Caco-2 (cell line): ENCODE measurements at places on chromosomes 12 and 14. TPM values are rescaled to one million over a fixed set of nuclear protein-coding genes. Genes with fewer than 3 reads are reported as not detected.

GRCh38 chr14:65035049-65035448 is 48.4 kb downstream of the FNTB start:
- no peak for DNase-seq

- no peak for DNase-seq
Observed at GRCh38 chr12:113071135-113072112, 14.9 kb downstream of the DTX1 start.

DNA sequence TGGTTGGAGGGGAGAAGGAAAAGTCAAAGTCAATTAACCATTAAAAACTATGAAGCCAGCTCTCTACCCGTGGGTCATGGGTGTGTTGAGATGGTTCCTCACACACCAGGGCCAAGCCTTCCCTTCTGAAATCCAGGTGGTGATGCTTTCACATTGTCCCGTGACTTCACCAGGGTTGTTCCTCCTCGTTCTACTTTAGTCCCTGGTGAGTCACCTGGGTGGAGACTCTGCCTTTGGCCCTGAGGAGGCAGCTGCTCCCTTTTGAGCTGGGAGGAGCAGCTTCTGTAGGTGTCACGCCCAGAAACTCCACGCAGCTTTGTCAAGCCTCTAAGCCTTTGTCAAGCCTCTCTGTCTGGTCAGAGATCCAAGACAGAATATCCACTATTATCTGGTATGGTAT is 348.3 kb downstream of the BMP4 start:
- DNase-seq, result peak; percentile 60

The INHBE gene
- total RNA-seq, result 9.1 and 13.9 TPM in 2 replicates

The LIN7A gene
- 16.2 and 16.4 TPM in 2 replicates for total RNA-seq

The PSME2 gene
- 142 and 145 TPM in 2 replicates for total RNA-seq

DNA sequence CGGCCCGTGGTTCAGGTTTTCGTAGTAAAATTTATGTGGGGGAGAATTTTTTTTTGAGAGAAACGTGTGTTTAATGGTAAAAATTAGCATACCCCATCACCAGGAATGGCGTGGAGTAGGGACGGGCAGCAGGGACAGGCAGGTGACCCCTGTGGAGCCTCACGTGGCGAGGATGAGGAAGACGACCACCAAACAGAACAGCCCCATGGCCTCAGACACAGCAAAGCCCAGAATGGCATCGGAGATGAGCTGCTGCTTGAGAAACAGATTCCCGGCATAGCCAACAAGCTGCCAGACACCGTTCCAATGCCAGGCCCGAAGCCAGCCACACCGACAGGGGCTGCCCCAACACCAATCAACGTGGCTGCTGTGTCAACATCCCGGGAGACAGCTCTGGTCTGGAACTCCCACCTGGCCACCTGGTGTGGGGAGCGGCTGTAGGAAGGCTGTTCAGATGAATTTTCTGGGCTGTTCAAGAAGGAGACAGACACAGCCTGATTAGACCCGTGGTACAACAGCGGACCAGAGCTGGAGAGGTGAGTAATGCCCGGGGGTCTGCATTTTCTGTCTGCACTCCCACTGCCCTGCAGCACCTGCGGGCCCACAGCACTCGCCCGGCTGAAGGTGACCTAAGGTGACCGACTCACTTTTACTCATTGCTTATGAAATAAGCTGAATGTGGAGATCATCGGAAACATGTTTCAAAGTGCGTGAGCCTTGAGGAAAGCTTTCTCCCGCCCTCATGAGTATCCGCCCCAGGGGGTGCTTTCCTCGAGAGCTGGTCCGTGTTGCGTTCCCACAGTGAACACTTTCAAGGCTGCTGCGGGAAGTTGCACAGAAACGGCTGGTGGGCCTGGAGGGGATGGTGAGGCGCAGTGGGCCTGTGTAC is 10.6 kb downstream of the TMEM121 start:
- no peak for DNase-seq

- DNase-seq, result no peak
Observed at GRCh38 chr12:54432815-54433164, 13.7 kb upstream of the ITGA5 start.

GRCh38 chr14:104741803-104742251 is 11.1 kb upstream of the SIVA1 start:
- DNase-seq, result no peak

The SIX1 gene
- 0.26 and 0.32 TPM in 2 replicates for total RNA-seq

DNA sequence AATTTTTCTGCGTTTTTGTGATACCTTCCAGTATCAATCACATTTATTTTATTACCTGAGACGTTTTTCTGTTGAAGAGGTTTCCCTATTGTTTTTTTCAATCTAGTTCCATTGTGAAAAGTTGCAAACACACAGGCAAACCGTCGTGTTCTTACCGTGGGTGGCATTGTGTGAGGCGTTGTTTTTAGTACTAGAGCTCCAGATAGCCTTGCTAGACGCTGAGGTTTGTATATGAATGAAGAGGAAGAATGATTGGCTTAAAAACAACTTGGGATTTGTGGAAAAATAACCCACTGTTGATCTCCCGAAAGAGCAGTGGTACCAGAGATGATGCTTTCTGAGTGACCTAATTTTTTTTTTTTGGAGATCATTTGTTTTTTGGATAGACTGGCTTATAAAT is 1.0 kb downstream of the SOCS4 start:
- no peak for DNase-seq

- no peak for DNase-seq
Observed at GRCh38 chr14:68143341-68143841, 323.8 kb downstream of the RAD51B start.

DNA sequence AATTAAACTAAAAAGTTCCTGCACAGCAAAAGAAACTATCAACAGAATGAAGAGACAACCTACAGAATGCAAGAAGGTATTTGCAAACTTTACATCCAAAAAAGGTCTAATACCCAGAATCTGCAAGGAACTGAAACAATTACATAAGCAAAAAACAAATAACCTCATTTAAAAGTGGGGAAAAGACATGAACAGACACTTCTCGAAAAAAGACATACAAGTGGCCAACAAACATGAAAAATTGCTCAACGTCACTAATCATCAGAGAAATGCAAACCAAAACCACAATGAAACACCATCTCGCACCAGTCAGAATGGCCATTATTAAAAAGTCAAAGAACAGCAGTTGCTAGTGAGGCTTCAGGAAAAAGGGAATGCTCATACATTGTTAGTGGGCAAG is 15.2 kb downstream of the PDE6H start:
- no peak for DNase-seq

DNA sequence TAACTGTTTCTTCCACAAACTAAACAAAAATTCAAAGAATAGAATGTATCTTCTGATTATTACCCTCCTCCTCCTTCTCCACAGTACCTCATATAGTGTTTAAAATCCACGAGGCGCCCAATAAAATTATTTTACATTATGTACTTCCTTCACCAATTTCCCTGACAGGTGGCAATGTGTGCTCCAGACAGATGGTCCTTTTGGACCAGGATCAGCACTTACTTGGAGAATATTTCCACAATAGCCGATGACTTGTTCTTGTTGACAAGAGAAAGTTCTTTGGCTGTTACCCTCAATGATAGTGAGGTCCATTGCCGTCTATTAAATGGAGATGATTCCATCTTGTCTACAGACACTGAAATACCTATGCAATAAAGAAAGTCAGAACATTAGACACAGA is 34.9 kb downstream of the LIMA1 start:
- DNase-seq, result no peak

The FLVCR2 gene
- total RNA-seq, result 9.7 and 13.4 TPM in 2 replicates

- DNase-seq, result peak; percentile 24
Observed at GRCh38 chr14:96246539-96246847, 9.5 kb upstream of the BDKRB1 start.
